ENCODE measurements at places on chromosomes 12 and 14. TPM values are rescaled to one million over a fixed set of nuclear protein-coding genes. Genes with fewer than 3 reads are reported as not detected.

Gene TCTN2
- total RNA-seq, result 18.5 TPM

Gene CHPT1
- 14.4 TPM for total RNA-seq

Gene ZNF10
- 10.3 TPM for total RNA-seq

Gene NKX2-1
- not detected for total RNA-seq

Gene PTGER2
- total RNA-seq, result 1.6 TPM

Data from fibroblast of the aortic adventitia (primary cell).